ENCODE measurements at places on chromosomes 4 and X.

DNA sequence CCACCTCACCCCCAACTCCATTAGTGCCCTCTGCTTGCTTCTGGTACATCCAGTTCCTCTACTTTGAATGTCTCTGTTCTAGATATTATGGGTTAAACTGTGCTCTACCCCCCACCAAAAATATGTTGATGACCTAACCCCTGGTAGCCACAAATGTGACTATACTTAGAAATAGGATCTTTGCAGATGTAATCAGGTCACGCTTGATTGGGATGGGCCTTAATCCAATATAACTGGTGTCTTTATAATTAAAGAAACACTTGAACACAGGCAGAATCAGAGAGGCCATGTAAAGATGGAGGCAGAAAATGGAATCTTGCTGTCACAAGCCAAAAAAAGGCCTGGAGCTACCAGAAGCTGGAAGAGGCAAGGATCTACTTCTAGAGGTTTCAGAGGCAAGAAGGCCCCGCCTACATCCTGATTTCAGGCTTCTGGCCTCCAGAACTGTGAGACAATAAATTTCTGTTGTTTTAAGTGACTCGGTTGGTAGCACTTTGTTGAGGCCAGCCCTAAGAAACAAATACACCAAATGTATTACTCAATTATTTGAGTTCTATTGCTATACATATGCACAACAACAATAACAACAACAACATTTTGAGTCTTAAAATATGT lies 220.0 kb downstream of the PPP3CA start:
- no peak overlapping the region for H3K4me3 ChIP-seq
- peaks cover 26% of the 10 kb centered on the region for H3K4me1 ChIP-seq
- no peak for ATAC-seq
- H3K27me3 ChIP-seq = no peaks in the 10 kb centered on the region
- H3K36me3 ChIP-seq = no peaks in the 10 kb centered on the region

DNA sequence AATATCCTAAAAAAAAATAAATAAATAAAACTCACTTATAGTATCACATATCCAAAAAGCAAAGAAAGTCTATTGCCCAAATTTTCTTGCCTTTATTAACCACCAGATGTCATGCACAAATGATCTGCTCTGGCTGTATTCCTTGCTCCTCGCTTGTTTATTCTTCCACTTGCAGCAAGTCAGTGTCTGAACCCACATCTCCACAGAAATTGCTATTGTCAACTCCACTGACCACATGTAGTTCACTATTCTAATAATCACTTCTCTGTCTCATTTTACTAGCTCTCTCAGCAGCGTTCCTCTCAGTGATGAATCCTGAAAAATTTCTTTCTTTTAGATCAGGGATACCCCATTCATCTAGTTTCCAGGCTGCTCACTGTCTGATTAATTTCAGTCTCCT lies 29.3 kb upstream of the CXXC4 start:
- no peak overlapping the region for H3K27ac ChIP-seq
- H3K27me3 ChIP-seq = peaks cover 10% of the 10 kb centered on the region
- no peak for ATAC-seq
- H3K36me3 ChIP-seq = no peaks in the 10 kb centered on the region

- ATAC-seq = no peak
- H3K27me3 ChIP-seq = peaks cover 3% of the 10 kb centered on the region
- H3K4me3 ChIP-seq = no peak overlapping the region
- H3K27ac ChIP-seq = no peak overlapping the region
Measured at GRCh38 chr4:143921181-143921580, 15.8 kb upstream of the GYPE start.

DNA sequence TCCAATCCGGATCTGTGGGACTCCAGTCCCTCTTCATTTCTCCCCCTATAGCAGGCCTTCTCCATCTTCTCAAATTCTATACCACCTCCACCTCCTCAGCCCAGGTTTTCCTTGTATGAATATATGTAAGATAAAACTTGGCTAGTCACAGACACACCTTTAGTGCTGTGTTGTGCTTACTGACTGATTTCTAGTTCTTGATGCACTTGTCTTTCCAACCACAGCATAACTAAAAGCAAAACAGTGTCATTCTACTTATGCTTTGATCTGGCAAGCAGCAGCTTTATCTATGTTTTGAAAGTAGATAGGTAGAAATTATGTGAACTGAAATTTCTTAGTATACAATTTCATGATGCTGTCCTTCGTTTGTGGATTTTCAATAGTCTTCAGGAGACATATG lies 47.5 kb downstream of the CCNI start:
- peak overlapping the region; percentile 32 for H3K4me3 ChIP-seq
- ATAC-seq = peak; percentile 73
- H3K27me3 ChIP-seq = no peaks in the 10 kb centered on the region
- peaks cover 41% of the 10 kb centered on the region for H3K4me1 ChIP-seq

GRCh38 chrX:31931225-31931624 lies 859.4 kb upstream of the FTHL17 start:
- ATAC-seq = no peak
- H3K4me1 ChIP-seq = no peaks in the 10 kb centered on the region
- no peaks in the 10 kb centered on the region for H3K36me3 ChIP-seq
- H3K27me3 ChIP-seq = no peaks in the 10 kb centered on the region

GRCh38 chr4:146638333-146638785 lies 334 bp upstream of the POU4F2 start:
- H3K36me3 ChIP-seq = peaks cover 16% of the 10 kb centered on the region
- H3K4me1 ChIP-seq = peaks cover 6% of the 10 kb centered on the region
- peaks cover 77% of the 10 kb centered on the region for H3K27me3 ChIP-seq

DNA sequence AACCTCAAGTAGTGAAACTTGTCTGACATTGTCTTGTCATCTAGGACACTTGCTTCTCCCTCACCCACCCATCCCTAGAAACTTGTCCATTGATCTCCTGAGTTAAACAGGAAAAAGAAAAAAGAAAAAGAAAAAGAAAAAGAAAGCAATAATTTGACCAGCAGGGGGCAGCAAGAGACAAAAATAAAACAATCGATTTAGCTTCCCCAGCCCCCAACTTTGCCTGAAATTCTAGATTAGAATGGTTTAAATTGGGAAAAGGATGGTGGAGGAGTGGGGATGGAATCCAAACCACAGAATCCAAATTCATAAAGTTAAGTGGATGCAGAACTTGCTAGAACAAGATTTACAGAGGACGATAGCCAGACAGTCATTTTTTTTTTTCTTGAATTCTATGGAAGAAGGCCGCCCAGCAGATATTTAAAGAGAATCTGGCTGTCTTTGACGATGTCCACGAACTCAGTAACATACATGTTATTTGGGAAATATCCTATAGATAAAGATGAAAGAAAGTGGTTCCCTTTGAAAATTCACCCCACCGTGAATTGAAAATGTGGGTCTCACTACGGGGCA lies 282.9 kb downstream of the USP46 start:
- no peak overlapping the region for H3K4me3 ChIP-seq
- no peaks in the 10 kb centered on the region for H3K36me3 ChIP-seq
- H3K4me1 ChIP-seq = no peaks in the 10 kb centered on the region
- no peak for ATAC-seq
- peaks cover 18% of the 10 kb centered on the region for H3K27me3 ChIP-seq

DNA sequence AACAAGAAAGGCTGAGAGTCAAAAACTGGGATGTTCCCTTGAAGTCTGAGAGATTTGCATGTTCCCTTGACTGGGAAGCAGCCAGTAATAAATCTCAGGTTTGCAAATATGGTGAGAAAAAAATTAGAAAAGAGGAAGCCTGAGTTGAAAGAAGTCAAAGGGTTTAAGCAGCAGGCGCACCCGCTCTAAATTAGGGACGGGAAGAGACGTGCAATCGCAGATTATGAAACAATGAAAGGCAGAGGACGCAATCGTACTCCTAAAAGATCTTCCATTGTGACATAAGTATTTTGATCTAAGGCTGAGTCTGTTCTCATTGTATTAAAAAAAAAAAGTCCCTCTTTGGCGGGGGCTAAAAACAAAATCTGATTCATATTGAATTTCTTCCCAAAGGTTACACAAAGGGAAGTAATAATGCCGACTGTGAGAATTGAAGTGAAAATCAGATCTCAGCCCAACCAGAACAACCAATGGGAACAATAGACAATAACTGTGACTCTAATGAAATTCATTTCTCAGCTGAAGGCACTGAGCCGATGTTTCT lies 28.2 kb downstream of the SAT1 start:
- no peak overlapping the region for H3K4me3 ChIP-seq
- no peak overlapping the region for H3K27ac ChIP-seq
- no peaks in the 10 kb centered on the region for H3K27me3 ChIP-seq
- H3K36me3 ChIP-seq = no peaks in the 10 kb centered on the region

DNA sequence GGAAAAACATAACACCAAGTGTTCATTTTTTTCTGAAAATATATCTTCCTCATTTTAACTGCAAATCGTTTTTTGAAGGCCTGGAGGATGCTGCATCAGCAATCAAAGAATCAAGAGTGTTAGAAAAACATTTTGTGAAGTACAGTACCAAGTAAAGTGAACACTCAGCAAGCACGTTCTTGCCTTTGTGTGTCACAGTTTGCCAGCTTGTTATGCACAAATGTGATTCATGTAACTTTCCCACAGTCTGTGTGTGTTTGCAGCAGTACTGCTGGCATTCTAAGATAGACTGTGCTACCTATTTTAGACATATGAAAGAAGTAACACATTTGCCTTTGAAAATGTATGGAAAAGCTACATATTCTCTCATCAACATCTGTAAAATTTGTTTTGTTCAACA lies 1617.7 kb downstream of the RPA4 start:
- no peak overlapping the region for H3K4me3 ChIP-seq
- H3K27ac ChIP-seq = no peak overlapping the region
- no peaks in the 10 kb centered on the region for H3K27me3 ChIP-seq
- ATAC-seq = no peak
- no peaks in the 10 kb centered on the region for H3K4me1 ChIP-seq

- no peak overlapping the region for H3K27ac ChIP-seq
- ATAC-seq = no peak
- no peaks in the 10 kb centered on the region for H3K27me3 ChIP-seq
- no peaks in the 10 kb centered on the region for H3K36me3 ChIP-seq
Measured at GRCh38 chrX:136328933-136329332, 28.2 kb downstream of the ADGRG4 start.

GRCh38 chr4:181599134-181599533 lies 644.1 kb upstream of the TENM3 start:
- no peaks in the 10 kb centered on the region for H3K36me3 ChIP-seq
- H3K4me1 ChIP-seq = no peaks in the 10 kb centered on the region
- H3K27me3 ChIP-seq = no peaks in the 10 kb centered on the region
- no peak overlapping the region for H3K27ac ChIP-seq

DNA sequence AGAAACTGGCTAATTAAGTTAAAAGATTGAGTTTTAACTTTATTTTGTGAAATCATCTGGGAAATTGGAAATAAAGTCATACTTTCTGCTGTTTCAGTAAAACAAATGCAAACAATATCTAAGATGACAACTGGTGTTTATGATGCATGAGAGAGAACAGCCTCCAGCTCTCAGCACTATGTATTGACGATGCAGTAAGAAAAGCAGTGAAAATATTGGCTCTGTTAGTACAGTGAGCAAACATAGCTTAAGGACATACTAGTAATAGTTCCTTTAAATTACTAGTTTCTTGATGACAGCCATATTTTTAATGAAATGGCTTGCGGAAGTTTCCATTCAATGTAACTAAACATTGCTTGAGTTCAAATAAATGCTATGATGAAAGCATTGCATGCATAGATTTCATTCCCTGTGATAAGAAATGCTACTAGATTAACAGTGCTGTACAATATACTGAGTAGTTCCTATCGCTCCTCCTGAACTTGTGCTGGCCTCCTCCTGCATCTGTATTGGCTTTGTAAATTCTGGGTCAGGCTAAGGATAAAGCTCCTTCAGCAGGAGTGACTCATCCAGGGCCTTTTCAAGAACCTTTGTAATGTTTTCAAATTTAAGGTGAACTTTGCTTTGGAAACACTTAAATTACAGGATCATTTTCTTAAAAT lies 11.6 kb downstream of the ARHGAP24 start:
- no peak overlapping the region for H3K4me3 ChIP-seq
- no peaks in the 10 kb centered on the region for H3K27me3 ChIP-seq
- H3K27ac ChIP-seq = no peak overlapping the region
- H3K36me3 ChIP-seq = no peaks in the 10 kb centered on the region

DNA sequence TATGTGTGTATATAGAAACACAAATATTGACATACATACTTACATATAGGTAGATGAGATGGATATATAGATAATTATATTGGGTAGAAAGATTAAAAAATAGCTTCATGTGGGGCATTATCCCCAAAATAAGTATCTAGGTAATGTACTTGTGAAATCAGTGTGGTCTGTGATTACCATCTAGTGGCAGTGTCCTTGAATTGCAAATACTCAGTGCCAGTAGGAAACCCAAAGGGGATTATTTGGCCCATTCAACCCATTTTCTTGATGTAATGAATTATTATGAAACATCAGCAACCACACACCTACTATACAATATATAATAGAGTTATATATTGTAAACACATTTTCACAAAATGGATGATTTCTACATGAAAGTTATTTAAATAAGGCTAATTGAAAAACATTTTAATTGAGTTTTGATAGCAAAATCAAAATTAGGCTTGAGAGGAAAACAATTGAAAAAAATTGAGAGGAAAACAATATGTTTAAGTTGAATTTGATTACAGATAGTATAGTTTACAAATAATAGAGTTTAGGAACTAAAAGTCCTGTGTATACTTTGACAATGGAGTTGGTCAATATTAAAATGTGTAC lies 389.4 kb downstream of the GALNTL6 start:
- no peaks in the 10 kb centered on the region for H3K4me1 ChIP-seq
- no peak overlapping the region for H3K27ac ChIP-seq
- no peaks in the 10 kb centered on the region for H3K27me3 ChIP-seq
- no peak overlapping the region for H3K4me3 ChIP-seq
- H3K36me3 ChIP-seq = no peaks in the 10 kb centered on the region
- ATAC-seq = no peak

GRCh38 chrX:107574054-107574683 lies 54.1 kb upstream of the PRPS1 start:
- H3K36me3 ChIP-seq = no peaks in the 10 kb centered on the region
- no peak overlapping the region for H3K4me3 ChIP-seq
- no peaks in the 10 kb centered on the region for H3K4me1 ChIP-seq
- no peaks in the 10 kb centered on the region for H3K27me3 ChIP-seq

GRCh38 chr4:124334119-124334518 lies 378.4 kb downstream of the ANKRD50 start:
- peaks cover 6% of the 10 kb centered on the region for H3K27me3 ChIP-seq
- no peaks in the 10 kb centered on the region for H3K36me3 ChIP-seq
- ATAC-seq = no peak
- H3K27ac ChIP-seq = no peak overlapping the region
- no peaks in the 10 kb centered on the region for H3K4me1 ChIP-seq
- H3K4me3 ChIP-seq = no peak overlapping the region

DNA sequence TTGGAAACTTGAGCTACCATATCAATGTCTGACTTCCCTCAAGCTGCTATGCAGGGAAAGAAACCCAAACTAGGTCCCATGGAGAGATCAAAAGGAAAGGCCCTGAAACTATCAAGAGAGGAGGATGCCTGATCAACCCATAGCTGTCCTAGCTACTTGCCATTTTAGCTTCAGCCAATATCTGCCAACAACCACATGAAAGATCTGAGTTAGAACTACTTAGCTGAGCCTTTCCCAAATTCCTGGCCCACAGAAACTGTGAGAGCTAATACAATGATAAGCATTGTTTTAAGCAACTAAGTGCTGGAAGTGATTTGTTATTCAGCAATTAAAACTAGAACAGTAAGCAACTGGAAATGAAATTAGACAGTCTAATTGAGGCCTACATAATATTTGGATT lies 6.3 kb upstream of the ARHGEF38 start:
- peaks cover 3% of the 10 kb centered on the region for H3K27me3 ChIP-seq
- H3K27ac ChIP-seq = no peak overlapping the region
- no peaks in the 10 kb centered on the region for H3K4me1 ChIP-seq
- no peaks in the 10 kb centered on the region for H3K36me3 ChIP-seq
- ATAC-seq = no peak
